H9 (cell line): ENCODE measurements at places on chromosomes 16 and 17. TPM values are rescaled to one million over a fixed set of nuclear protein-coding genes. Genes with fewer than 3 reads are reported as not detected.

GRCh38 chr17:67970783-67971182 is 25.5 kb downstream of the C17orf58 start:
- no peak for DNase-seq

- no peak for DNase-seq
Measured at GRCh38 chr16:77514500-77515220, 79.8 kb upstream of the ADAMTS18 start.

DNA sequence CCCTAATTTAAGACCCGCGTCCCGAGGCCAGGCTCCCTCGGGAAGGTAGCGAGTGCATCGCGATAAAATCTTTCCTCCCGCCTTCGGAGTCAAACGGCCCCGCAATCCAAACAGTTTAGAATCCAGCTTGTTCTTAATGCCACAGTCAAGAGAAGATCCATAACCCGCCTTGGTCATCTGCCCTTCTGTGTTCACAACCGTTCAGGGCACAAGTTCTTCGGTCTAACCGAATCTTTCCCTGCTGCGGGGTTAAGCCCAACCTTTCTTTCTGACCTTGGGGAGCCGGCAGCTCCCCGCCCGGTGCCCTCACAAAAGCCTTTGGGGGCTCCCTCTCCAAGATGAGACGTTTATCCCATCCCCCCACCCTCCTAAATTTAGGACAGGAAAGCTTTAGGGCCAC is 30.3 kb downstream of the CPSF4L start:
- DNase-seq, result no peak

- no peak for DNase-seq
Measured at GRCh38 chr16:50500171-50500874, 47.9 kb upstream of the NKD1 start.

DNA sequence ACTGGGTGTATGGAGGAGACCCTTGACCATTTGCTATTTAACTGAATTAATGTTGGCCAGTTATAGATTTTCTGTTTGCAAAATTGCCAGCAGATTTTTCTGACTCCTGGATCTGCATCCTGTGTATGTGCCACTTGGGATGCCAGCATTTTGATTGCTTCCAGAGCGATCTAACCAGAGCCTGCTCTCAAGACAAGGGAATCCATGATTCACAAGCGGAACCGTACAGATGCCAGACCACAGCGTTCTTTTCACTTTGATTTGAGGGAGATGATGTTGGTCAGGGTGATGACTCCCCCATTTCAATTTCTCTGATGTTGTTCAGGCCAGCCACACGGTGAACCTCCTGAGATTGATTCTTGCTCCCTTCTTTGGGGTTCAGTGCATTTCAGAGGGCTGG is 228.7 kb downstream of the CDH13 start:
- no peak for DNase-seq

Gene PYY
- 1.7 and 2.0 TPM in 2 replicates for total RNA-seq

Gene VMO1
- total RNA-seq, result 0.31 TPM in 1 of 2 replicates, not detected in the other

Gene SARM1
- 5.1 and 5.4 TPM in 2 replicates for total RNA-seq

Gene ZMYND15
- 0.42 and 0.44 TPM in 2 replicates for total RNA-seq

Gene DHX58
- total RNA-seq, result 3.9 and 4.5 TPM in 2 replicates

Gene KRTAP3-2
- total RNA-seq, result not detected in 2 replicates
